Fibroblast of upper back skin (primary cell): ENCODE measurements at places on chromosomes 5 and 9.

DNA sequence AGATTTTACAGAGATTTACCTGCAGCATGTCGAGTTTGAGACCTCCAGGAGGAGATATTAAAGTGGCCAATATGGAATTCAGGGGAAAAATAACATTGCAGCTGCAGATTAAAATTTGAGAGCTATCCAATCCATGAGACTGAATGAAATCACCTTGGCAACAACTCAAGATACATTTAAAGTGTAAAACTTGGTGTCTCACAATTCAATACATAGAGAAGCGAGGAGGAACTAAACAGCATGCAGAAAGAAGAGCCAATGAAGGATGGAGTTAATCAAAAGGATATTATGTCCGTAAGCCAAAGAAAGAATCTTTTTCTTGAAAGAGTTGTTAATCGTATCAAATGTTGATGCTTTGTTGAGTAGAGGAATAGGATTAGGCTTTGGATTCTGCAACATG, 455.1 kb downstream of the CDH18 start:
- DNase-seq: no peak

DNA sequence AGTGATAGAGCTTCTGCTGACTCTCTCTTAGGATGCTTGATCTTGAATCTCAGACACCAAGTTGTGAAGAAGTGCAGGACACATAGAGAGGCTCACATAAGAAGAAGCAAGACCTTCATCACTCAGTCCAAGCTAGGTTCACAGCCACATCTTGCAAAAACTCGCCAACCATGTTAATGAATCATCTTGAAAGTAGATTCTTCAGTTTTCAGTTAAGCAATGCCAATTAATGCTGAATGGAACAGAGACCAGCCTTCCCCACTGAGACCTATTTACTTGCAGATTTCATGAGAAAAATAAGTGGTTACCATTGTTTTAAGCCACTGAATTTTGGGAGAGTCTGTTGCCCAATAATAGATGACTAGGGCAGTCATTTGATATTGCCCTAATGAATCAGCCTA, 217.7 kb upstream of the EDIL3 start:
- peak; percentile 25 for DNase-seq

GRCh38 chr9:125759764-125760129, 12.6 kb downstream of the PBX3 start:
- DNase-seq: no peak

GRCh38 chr9:131707733-131708157, 32.1 kb downstream of the RAPGEF1 start:
- peak; percentile 75 for DNase-seq

DNA sequence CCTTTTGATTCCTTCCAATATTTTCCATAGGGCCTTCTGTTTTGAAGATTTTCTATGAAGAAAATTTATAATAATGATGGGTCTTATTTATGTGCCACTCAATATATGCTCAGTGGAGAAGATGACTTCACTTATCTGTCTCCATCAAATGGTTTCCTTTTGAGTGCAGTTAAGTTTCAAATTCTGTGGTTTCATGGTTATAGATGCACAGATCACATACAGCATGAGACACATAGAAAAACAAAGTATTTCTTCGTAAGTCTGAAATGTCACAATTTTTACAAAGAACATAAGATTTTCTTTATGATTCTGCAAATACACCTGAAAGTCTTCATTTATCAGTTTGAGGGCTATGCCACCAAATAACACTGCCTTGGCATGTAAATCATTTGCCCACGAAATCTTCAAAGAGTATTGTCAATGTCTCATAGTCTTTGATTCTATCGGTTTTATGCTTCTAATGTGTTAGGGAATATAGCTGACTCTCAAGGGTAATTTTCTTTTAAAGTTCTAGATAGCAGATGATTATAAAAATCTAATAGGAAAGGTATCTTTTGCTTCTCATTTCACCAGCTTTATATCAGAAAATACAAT, 14.1 kb downstream of the CFAP95 start:
- no peak for DNase-seq

GRCh38 chr9:127129718-127130085, 7.3 kb upstream of the ANGPTL2 start:
- no peak for DNase-seq

DNA sequence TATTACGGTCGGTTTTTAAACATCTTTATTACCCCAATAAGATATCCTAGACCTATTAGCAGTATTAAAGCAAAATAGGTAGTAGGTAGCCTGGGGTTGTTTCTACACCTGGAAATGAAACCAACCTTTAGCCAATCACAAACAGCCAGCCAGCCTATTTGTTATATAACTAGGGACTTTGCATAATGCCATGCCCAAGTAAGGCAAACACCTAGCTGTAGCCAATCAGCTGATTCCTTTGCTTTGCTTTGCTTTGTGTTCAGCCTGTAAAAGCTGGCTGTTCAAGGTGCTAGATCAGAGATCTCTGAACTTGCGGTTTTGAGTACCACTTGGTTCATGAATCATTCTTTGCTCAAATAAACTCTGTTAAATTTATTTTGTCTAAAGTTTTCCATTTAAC, 46.5 kb upstream of the SETD9 start:
- DNase-seq: no peak

DNA sequence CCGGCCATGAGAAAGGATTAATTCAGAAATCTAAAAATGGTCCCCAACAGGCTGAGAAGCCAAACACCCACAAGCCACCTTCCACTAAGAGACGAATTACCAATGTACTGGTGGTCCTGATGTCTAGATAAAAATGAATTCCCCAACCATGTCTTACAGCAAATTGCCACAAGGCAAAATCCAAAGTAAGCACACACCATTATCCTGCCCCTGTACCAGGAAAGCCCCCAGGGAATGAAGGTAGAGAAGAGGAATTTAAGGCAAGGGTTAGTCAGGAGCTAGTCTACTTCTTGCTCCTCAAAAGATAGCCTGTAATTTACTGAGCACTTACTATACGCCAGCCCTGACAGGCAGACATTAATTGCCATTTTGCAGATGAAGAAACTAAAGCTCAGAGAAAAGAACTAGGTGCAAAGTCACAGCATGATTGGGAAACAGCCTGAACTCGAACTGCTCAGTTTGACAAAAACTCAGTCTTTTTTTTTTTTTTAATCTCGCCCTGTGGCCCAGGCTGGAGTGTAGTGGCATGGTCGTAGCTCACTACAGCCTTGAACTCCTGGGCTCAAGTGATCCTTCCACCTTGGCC, 64.3 kb downstream of the RAPGEF1 start:
- DNase-seq: no peak

- peak; percentile 19 for DNase-seq
Observed at GRCh38 chr9:107557236-107557990, 67.8 kb upstream of the KLF4 start.

GRCh38 chr9:90301277-90301653, 341.4 kb downstream of the DIRAS2 start:
- DNase-seq: peak; percentile 97

DNA sequence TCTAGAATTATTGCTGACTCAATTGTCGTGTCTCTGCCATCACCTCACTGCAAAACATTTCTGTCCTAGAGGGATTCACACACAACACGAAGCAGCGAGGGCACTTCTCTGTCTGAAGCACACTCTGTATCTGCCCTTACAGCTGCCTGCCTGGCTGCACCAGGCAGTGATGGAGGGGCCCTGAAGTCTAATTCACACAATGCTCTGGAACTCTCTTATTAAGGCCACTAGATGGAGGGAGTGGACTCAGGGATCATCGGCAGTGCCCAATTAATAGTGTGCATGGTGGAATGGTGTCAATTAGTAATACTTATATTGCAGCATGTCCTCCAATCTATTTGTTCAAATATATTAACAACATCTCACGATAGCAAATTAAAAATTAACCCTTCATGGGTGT, 157.5 kb upstream of the MAP1B start:
- no peak for DNase-seq

DNA sequence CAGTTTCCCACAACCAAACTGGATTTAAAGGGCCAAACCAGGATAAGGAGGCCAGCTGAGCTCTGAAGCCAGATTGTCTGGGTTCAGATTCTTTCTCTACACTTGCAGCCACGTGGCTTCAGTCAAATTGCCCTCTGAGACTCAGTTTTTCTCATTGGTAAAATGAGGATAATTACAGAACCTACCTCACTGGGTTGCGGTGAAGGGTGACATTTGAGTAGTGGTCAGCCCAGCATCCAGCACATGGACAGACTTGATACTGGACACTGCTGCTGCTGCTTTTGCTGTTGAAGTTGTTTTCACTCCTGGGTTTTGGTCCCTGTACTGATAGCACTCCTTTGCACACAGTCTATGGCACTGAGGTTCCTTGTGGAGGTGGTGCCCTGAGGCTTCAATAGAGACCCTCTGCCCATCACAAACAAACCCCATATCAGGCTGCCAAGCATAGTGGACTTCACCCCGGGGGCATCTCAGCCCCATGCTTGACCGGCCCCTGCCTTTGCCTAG, 25.7 kb upstream of the CDKN2AIPNL start:
- no peak for DNase-seq

- DNase-seq: no peak
Observed at GRCh38 chr5:127056896-127057295, 16.4 kb downstream of the C5orf63 start.

DNA sequence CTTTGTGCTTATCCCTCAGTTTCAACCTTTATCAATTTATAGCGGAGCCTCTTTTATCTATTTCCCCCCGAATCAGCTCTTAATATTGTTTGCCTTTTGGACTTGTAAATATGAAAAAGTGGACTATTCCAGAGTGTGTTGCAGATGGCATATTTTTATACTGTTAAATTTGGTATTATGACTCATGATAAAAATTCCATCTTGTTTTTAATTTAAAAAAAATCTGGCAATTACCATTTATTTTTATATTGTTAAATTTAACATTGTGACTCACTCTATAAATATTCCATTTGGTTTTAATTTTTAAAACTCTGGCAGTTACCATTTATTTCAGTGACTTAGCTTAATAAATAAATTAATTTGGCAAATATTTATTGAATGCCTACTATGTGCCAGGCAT, 37.5 kb downstream of the RBM27 start:
- DNase-seq: peak; percentile 14

- DNase-seq: peak; percentile 48
Observed at GRCh38 chr9:72894342-72894741, 58.5 kb downstream of the ALDH1A1 start.

GRCh38 chr9:32378496-32378895, 5.9 kb upstream of the ACO1 start:
- peak; percentile 74 for DNase-seq

DNA sequence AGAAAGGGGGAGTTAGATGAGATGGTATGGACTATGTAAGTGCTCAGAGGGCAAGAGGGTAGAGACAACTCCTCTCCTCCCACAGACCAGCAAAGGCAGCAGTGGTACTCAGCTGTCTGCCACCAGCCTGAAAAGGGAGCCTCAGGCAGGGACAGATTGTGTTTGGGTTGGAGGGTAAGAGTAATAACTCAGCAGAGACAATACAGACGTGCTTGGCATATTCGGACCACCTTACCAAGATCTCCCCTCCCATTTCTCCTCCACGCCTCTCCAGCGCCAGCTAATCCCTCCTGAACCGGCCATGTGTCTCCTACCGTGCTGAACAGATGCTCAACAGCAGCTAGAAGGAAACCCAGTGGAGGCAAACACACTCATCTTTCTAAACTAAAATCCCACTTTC, 180.8 kb downstream of the ASTN2 start:
- no peak for DNase-seq

DNA sequence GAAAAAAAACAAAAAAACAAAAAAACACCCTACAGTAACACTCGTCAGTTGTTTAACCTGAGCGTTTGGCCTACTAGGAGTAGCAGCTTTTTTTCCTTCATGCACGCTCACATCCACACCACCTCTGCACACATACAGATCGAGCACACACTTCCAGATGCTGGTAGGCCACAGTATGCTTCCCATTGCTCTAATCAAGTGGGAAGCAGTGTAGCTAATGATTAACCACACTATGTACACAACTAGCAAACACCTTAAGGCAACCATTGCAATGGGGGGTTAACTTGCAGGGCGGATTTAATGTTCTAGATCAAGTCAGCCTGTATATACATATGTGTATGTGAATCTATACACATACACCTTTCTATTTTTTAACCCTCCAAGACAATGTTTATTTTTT, 65.5 kb upstream of the GLRX start:
- no peak for DNase-seq

GRCh38 chr9:14127656-14128055, 186.3 kb downstream of the NFIB start:
- DNase-seq: peak; percentile 41

GRCh38 chr5:121218086-121218485, 633.6 kb upstream of the FTMT start:
- DNase-seq: no peak

DNA sequence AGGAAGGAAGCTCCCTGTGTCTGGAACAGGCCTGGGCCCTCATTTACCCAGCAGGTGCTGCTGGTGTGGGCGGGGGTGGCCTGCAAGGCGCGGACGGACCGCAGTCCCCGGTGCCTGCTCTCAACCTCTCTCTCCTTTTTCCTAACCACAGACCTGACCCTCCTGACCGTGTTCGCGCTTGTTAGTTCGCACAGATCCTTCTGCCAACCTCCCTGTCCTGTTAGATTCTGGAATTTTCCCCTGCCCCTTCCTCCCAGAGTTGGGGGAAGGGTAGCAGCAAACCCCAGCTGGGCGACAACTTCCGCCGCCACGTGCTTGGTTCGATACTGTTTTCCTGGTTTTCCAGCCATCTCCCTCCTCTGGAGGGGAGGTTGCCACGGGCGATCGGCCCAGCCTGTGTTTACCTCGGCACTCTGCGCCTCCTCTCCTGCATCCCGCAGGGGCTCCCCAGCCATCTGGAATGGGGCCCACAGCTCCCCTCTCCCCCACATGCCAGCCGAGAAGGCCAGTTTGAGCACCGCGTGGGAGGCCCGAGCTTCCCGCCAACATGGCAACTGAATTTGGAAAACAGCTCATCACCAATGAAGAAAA, 70.8 kb upstream of the UNC5A start:
- DNase-seq: no peak

- DNase-seq: no peak
Observed at GRCh38 chr5:6596388-6596787, 36.5 kb downstream of the NSUN2 start.

DNA sequence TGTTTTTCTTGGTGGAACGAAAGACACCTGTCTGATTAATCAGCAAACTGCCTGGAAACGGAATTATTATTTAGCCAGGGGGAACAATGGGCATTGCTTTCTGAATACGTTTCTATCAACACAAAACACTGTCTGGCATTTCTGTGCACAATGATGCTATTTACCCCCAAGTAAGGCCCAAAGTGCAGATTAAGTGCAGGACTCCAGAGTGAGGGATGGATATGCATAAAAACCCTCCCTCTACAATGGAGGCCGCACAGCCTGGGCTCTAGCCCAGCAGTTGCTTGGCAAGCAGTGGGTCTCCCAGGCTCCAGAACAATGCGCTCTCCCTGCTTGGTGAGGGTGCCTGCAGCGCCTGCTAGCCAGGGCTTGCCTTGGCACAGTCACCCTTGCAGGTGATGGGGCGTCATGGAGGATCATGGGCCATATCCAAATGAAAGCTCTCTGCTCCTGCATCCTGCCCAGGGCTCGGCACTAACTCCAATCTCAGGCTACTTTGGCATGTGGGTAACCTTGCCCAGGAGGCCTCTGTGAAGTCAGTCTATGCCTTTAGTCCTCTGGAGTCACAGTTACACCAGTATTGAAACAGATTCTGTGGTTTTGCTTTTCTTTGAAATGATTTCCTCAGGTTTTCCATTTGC, 11.5 kb upstream of the SPATA24 start:
- no peak for DNase-seq
